Mesothelial cell of epicardium (in vitro differentiated cells): ENCODE measurements at places on chromosomes 4 and X. TPM values are rescaled to one million over a fixed set of nuclear protein-coding genes. Genes with fewer than 3 reads are reported as not detected.

DNA sequence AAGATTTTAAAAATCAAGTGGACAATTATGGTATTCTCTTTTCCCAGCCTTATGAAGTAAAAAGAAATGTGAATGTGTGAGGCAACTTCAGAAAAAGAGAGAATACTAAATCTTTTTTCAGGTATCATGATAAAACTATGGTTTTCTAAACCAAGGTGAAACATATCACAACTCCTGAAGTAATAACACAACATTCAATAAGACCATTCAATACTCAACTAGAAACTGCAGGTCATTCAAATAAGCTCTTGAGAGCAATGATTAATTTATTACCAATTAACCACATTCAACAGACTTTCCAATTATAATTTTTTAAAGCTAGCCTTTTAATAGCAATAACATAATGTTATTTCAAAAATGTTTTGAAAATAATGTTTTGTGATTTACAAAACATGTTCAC lies 35.8 kb downstream of the SLC10A7 start:
- DNase-seq = no peak
- H3K36me3 ChIP-seq = peaks cover 21% of the 10 kb centered on the region
- no peak overlapping the region for H3K4me3 ChIP-seq
- no peaks in the 10 kb centered on the region for H3K27me3 ChIP-seq
- no peak overlapping the region for H3K27ac ChIP-seq

DNA sequence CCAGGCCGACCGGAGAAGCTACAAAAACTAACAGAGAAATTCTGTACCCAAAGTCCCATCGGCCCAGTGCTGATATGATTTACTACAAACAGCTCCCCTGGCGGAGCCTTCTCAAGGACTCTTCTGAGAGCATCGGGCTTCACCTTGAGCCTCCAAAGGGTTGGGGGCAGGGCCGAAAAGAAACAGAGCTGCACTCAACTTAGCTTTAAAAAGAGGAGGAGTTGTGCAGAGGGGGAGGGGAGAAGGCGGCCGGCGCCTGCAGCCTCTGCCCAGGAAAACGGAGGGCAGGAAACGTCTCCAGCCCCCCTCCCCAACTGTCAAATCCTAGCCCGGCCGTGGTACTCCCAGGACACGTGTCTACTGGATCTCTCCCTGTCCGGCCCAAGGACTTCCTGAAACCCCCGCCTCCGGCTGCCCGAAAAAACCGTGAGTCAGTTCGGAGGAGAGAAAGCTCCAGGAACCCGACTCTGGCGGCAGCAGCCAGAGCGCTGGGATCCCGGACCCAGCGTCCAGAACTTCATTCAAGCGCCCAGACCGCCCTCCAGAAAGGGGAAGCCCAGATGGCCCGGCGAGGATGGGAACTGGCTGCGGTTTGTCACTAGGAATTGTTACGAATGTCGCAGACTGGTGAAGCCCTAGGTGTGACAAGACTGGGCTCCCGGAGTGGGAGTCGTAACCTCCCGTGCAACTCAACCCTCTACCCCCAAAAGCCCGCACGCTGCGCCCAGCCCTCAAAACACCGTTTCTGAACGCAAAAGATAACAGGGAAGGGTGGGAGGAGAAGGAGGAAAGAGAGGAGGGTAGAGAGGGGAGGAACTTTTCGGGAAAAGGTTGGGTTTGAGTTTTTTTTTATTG lies 973 bp downstream of the ADAMTS3 start:
- H3K4me1 ChIP-seq = peaks cover 29% of the 10 kb centered on the region
- DNase-seq = peak; percentile 34
- H3K27ac ChIP-seq = peak overlapping the region; percentile 94
- peaks cover 2% of the 10 kb centered on the region for H3K36me3 ChIP-seq
- no peaks in the 10 kb centered on the region for H3K27me3 ChIP-seq

GRCh38 chr4:151100531-151100930 lies 1.1 kb downstream of the RPS3A start:
- peaks cover 23% of the 10 kb centered on the region for H3K36me3 ChIP-seq
- peaks cover 23% of the 10 kb centered on the region for H3K4me1 ChIP-seq
- no peaks in the 10 kb centered on the region for H3K27me3 ChIP-seq
- no peak for DNase-seq
- H3K4me3 ChIP-seq = peak overlapping the region; percentile 99
- H3K27ac ChIP-seq = peak overlapping the region; percentile 99

- H3K27ac ChIP-seq = no peak overlapping the region
- H3K4me3 ChIP-seq = no peak overlapping the region
- peaks cover 68% of the 10 kb centered on the region for H3K27me3 ChIP-seq
- H3K36me3 ChIP-seq = no peaks in the 10 kb centered on the region
Observed at GRCh38 chr4:7591409-7592053, 156.8 kb upstream of the PSAPL1 start.

DNA sequence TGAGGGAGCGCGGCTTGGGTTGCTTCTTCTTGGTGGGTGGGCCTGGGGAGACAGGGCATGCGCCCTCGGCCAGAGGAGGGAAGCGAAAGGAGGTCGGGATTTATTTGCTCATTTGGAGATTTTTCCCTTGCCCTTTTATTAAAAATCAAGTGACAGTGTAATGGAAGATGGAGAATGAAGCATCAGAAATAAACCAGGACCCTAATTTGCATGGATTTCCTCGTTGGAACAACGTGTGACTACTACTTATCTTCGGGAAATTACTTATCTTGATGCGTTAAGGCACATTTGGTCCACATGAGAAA lies 709 bp upstream of the CLOCK start:
- H3K27me3 ChIP-seq = no peaks in the 10 kb centered on the region
- no peak for DNase-seq
- H3K4me3 ChIP-seq = peak overlapping the region; percentile 89
- H3K4me1 ChIP-seq = peaks cover 32% of the 10 kb centered on the region
- no peaks in the 10 kb centered on the region for H3K36me3 ChIP-seq

GRCh38 chr4:36133658-36134057 lies 110.7 kb downstream of the ARAP2 start:
- H3K4me3 ChIP-seq = no peak overlapping the region
- no peaks in the 10 kb centered on the region for H3K27me3 ChIP-seq
- no peaks in the 10 kb centered on the region for H3K36me3 ChIP-seq
- no peak overlapping the region for H3K27ac ChIP-seq
- DNase-seq = no peak

ANXA3 gene
- 86.1 to 90.2 TPM (median 87.2 TPM) in 3 replicates for total RNA-seq

FRG2 gene
- not detected in 3 replicates for total RNA-seq

CCNB3 gene
- 0.36 to 0.60 TPM (median 0.40 TPM) in 3 replicates for total RNA-seq

SSX1 gene
- not detected in 3 replicates for total RNA-seq
